ENCODE measurements at places on chromosomes 12 and 14.

DNA sequence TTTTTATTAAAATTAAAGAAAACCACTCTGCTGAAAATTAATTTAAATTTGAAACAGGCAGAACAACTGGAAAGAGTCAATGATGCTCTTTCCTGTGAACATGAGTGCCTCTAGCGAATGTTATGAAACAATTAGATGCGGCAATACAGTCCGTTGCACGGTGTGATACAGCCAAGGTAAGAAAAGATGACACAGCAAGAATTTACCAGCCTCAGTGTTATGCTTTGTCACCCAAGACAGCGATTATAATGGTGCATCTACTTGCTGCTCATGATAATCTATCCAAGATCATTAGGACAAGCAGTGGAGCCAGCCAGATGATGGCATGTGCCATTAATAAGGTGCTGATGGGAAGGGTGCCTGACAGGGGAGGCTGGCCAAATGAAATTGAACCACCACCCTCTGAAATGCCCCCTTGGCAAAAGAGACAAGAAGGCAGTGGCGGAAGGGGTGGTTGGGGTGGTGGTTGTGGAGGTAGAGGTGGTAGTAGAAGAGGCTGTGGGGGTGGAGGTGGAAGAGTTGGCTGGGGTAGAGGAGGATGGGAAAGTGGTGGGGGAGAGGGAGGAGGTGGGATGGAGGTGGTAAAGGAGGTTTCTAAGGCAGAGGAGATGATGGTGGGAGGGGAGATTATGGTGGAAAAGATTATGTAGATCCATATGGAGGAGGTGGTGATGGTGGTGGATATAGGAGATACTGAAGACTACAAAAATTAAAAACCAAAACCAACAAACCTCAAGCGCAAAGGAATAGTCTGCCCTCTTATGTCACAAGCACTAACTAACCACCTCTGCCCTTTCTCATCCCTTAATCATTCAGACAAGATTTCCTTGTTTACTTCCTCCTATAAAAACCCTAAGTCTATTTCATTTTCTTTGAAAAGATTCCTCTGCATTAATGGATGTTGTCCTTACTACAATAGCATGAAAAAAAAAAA, 4.0 kb upstream of the RESF1 start:
- no peak for DNase-seq

DNA sequence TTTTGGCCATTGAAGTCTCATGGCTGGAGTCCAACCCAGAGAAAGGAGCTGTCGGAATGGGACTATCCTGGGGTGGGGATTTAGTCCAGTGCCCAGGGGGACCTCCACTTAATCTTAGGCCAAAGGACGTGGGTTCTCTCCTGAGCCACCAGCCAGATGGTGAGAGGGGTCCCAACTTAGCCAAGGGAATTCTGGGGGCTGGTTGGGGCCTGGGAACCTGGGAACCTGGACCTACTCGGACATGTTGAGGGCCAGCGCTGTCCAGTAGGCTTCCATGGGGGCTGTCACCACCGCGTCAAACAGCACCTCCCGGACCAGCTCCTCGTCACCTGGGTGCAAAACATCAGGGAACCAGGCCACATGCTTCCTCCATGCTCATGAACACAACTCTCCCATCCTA, 33.4 kb downstream of the LRTM2 start:
- no peak for DNase-seq

GRCh38 chr12:95701275-95701674, 89.3 kb downstream of the NTN4 start:
- no peak for DNase-seq

GRCh38 chr12:121717041-121717699, 4.6 kb downstream of the TMEM120B start:
- DNase-seq = no peak

GRCh38 chr12:101862245-101862644, 15.1 kb upstream of the DRAM1 start:
- DNase-seq = no peak

GRCh38 chr12:118727979-118728366, 253.4 kb upstream of the SRRM4 start:
- no peak for DNase-seq

- no peak for DNase-seq
Observed at GRCh38 chr12:80551897-80552296, 107.9 kb downstream of the PTPRQ start.

All from breast epithelium (tissue), 4 donors.